ENCODE measurements at places on chromosomes 4 and X. TPM values are rescaled to one million over a fixed set of nuclear protein-coding genes. Genes with fewer than 3 reads are reported as not detected.

DNA sequence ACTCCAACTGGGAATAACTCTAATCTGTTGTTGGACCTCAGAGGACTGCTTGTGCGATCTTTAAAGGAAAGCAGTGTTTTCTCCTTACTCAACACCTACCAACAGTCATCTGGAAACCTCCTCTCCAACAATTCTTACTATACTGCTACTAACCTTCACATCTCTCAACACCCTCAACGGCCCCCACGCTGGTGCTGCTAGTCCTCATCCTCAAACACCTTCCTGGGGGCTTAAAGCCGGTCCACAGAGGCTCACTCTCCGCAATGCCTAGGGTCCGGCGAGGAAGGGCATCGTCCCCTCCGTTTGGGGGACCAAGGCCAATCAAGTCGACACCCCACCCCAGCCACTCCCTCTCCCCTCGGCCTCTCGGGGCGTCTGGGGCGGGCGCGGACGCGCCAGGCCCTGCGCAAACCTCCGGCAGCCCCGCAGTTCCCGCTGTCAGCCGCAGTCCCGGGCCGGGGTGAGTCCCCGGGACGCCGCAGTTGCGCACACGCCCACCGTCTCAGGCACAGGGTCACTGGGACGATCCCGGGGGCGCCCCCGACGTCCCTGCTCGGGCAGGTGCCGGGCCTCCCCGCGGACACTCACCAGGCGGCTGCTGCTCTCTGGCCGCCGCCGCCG is 418 bp downstream of the TAB3 start:
- peaks cover 7% of the 10 kb centered on the region for H3K27me3 ChIP-seq
- peak overlapping the region; percentile 82 for H3K4me3 ChIP-seq
- H3K27ac ChIP-seq: peak overlapping the region; percentile 62
- peak; percentile 85 for DNase-seq
- H3K36me3 ChIP-seq: no peaks in the 10 kb centered on the region
- H3K4me1 ChIP-seq: peaks cover 9% of the 10 kb centered on the region

GRCh38 chr4:129146639-129147038 is 50.7 kb downstream of the C4orf33 start:
- no peaks in the 10 kb centered on the region for H3K36me3 ChIP-seq
- no peak overlapping the region for H3K27ac ChIP-seq
- no peaks in the 10 kb centered on the region for H3K27me3 ChIP-seq
- H3K4me3 ChIP-seq: no peak overlapping the region
- peaks cover 10% of the 10 kb centered on the region for H3K4me1 ChIP-seq
- no peak for DNase-seq

GRCh38 chrX:134324359-134324758 is 87.4 kb downstream of the CCDC160 start:
- no peak overlapping the region for H3K27ac ChIP-seq
- peaks cover 8% of the 10 kb centered on the region for H3K27me3 ChIP-seq
- no peaks in the 10 kb centered on the region for H3K4me1 ChIP-seq
- H3K4me3 ChIP-seq: no peak overlapping the region

- H3K27me3 ChIP-seq: peaks cover 9% of the 10 kb centered on the region
- no peaks in the 10 kb centered on the region for H3K4me1 ChIP-seq
- no peaks in the 10 kb centered on the region for H3K36me3 ChIP-seq
- no peak overlapping the region for H3K4me3 ChIP-seq
- DNase-seq: no peak
Observed at GRCh38 chr4:162849937-162850336, 316.8 kb downstream of the NAF1 start.

- H3K36me3 ChIP-seq: peaks cover 2% of the 10 kb centered on the region
- H3K27me3 ChIP-seq: no peaks in the 10 kb centered on the region
- peaks cover 52% of the 10 kb centered on the region for H3K4me1 ChIP-seq
Observed at GRCh38 chrX:115344885-115345614, 55.5 kb downstream of the LUZP4 start.

CDKL5 gene
- total RNA-seq: 12.6 TPM

DNA sequence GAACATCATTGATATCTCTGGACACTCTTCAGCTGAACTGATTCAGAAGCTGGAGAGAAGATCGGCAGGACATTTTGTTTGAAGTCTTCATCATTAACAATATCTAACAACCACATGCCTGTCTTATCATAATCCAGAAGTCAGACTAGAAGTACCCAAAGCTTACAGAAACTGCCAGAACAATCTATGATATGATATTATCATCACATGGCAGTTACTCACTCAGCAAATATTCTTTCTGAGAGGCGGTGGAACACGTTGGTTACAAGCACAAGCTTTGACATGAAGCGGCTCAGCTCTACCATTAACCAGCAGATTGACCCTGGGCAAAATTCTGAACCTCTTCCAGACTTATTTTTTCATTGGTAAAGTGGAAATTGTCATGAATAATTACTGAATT is 69.4 kb upstream of the KIT start:
- H3K27me3 ChIP-seq: no peaks in the 10 kb centered on the region
- no peak overlapping the region for H3K27ac ChIP-seq
- peaks cover 19% of the 10 kb centered on the region for H3K4me1 ChIP-seq
- H3K36me3 ChIP-seq: no peaks in the 10 kb centered on the region
- no peak for DNase-seq
